ENCODE measurements at places on chromosomes 7 and 10.

GRCh38 chr7:20831956-20832355 is 45.3 kb upstream of the SP8 start:
- H3K4me1 ChIP-seq: no peaks in the 10 kb centered on the region
- no peak overlapping the region for H3K4me3 ChIP-seq
- no peak for DNase-seq
- H3K36me3 ChIP-seq: no peaks in the 10 kb centered on the region
- no peak overlapping the region for H3K27ac ChIP-seq
- H3K27me3 ChIP-seq: no peaks in the 10 kb centered on the region

DNA sequence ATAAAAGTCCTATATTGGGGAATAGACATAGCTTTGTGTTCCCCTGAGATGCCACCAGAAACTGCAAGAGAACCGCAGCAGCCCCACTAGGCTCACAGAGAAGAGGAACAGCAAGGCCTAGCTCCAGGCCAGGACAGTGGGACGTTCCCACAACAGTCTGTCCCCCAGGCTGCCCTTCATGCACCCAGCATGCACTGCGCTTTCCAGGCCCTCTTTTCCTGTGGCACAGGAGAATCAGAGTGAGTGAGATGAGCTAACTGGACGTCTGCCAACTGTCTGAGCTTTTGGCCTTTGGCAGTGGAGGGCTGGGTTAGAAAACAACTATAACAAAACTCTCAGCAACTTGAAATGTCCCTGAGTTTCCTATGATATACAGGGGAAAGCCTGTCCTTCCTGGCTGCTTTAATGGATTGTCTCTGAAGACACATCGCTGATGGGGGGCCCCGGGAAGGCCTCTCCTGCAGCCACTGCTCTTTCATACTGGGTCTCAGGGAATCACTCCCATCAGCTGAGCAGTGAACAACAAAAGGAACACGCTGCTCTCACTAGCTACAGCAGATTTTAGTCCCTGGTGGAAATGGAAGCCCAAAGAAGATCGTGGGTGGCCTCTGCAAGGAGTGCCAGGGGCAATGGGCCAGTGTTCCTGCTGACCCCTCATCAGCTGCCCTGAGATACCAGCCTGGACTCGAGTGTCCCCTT is 53.5 kb downstream of the PODXL start:
- H3K27ac ChIP-seq: no peak overlapping the region
- H3K36me3 ChIP-seq: no peaks in the 10 kb centered on the region
- H3K4me1 ChIP-seq: peaks cover 11% of the 10 kb centered on the region
- no peaks in the 10 kb centered on the region for H3K27me3 ChIP-seq
- no peak overlapping the region for H3K4me3 ChIP-seq

- no peak overlapping the region for H3K4me3 ChIP-seq
- H3K27ac ChIP-seq: no peak overlapping the region
- no peaks in the 10 kb centered on the region for H3K36me3 ChIP-seq
- no peak for DNase-seq
These were observed 457.9 kb upstream of the TPK1 start for GRCh38 chr7:145293754-145294153.

DNA sequence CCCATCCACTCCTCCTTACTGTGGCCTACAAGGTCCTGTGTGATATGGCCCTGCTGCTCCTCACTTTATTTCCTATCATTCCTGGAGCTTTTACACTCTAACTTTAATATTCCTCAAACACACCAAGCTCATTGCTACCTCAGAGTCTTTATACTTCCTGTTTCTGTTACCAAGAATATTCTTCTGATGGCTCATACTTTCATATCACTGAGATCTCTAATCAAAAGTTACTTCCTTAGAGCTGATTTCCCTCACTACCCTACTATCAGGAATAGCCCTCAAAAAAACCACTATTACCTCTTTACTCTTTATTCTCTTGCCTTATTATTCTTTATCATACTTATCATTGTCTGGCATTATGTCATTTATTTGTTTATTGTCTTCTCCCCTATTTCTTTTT is 5.8 kb upstream of the PPP3CB start:
- no peak overlapping the region for H3K4me3 ChIP-seq
- H3K4me1 ChIP-seq: peaks cover 3% of the 10 kb centered on the region
- no peaks in the 10 kb centered on the region for H3K27me3 ChIP-seq
- no peak for DNase-seq

DNA sequence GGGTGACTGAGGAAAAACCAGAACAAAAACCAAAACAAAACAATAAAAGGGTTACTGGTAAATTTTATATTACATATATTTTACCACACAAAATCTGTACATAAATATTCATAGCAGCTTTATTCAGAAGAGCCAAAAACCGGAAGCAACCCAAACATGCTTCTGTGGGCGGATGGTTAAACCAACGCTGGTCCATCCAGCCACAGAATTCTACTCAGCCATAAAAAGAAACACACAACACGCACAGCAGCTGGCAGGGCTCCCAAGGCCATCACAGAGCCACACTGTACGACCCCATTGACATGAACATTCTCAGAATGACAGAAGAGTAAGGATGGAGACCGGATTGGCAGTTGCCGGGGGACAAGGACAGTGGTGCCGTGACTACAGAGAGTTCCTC is 83.6 kb downstream of the PROSER2 start:
- no peaks in the 10 kb centered on the region for H3K36me3 ChIP-seq
- no peaks in the 10 kb centered on the region for H3K27me3 ChIP-seq

- H3K4me3 ChIP-seq: no peak overlapping the region
- no peak overlapping the region for H3K27ac ChIP-seq
- no peaks in the 10 kb centered on the region for H3K36me3 ChIP-seq
- no peaks in the 10 kb centered on the region for H3K4me1 ChIP-seq
These were observed 375.2 kb downstream of the PAXIP1 start for GRCh38 chr7:154627646-154628290.
